Motor neuron (in vitro differentiated cells): ENCODE measurements at places on chromosomes 3 and 15.

GRCh38 chr15:38297623-38298388 is 45.2 kb downstream of the SPRED1 start:
- ATAC-seq: no peak

GRCh38 chr3:121913305-121913990 is 19.2 kb downstream of the SLC15A2 start:
- ATAC-seq: no peak

DNA sequence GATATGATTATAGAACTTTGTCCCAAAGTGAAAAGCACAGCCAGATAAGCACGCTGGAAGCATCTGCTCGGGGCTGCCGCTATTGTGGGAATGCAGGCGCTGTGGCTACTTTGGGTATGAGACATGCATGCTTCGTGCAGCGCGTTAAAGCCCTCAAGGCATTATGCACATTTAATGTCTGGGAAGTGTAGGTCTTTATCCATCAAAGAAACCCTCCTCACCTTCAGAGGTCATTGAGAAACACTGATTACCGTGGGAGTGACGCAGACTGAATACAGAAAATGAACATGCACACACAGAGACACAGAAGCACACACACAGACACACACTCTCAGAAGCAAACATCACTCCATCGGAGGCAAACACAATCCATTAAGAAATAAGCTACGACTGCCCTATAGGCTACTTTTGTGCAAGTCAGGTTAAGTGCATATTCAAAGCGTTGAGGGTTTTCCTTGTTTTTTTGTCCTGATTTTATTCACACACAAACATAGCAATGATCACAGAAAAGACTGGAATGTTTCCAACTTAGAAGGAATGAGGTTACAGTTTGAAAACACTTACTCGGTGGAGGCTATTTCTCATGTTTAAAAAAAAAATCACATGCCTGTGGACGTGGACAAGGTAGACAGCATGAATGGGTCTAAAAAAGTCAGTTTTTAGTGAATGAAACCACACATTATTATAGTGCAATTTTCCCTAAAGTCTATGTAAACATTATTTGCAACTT is 68.5 kb downstream of the PLCH1 start:
- peak; percentile 96 for ATAC-seq

GRCh38 chr15:25801586-25802284 is 61.4 kb downstream of the ATP10A start:
- no peak for ATAC-seq

GRCh38 chr3:146160321-146160963 is 542 bp downstream of the PLOD2 start:
- ATAC-seq: peak; percentile 46
